ENCODE measurements at places on chromosomes 1 and 21.

- peak overlapping the region; percentile 72 for H3K27ac ChIP-seq
- H3K36me3 ChIP-seq, result no peaks in the 10 kb centered on the region
- H3K4me1 ChIP-seq, result peaks cover 6% of the 10 kb centered on the region
- no peak for DNase-seq
- no peak overlapping the region for H3K4me3 ChIP-seq
These were observed 77.8 kb upstream of the C1orf105 start for GRCh38 chr1:172342584-172343239.

DNA sequence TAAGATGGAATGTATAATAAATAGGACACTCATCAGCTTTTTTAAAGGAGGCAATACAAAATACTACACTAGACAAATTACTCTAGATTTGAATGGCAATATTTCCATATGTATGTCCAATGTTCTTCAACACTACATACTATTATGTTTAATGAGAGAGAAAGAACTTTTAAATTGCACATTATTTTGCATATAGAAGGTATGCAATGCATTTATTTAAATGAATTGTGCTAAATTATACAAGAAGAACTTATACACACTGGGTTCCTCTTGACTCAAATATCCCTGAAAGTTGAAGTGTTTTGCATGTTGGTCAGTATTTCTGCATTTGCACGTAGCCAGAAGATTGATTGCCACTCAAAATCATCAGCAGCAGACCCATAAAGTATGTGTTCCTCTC lies 839.6 kb downstream of the ADGRL2 start:
- H3K36me3 ChIP-seq, result no peaks in the 10 kb centered on the region
- H3K27me3 ChIP-seq, result no peaks in the 10 kb centered on the region
- no peak overlapping the region for H3K4me3 ChIP-seq
- H3K27ac ChIP-seq, result no peak overlapping the region
- DNase-seq, result no peak

- DNase-seq, result no peak
- H3K4me3 ChIP-seq, result no peak overlapping the region
These were observed 3.5 kb downstream of the SH3BGRL3 start for GRCh38 chr1:26283279-26283853.

DNA sequence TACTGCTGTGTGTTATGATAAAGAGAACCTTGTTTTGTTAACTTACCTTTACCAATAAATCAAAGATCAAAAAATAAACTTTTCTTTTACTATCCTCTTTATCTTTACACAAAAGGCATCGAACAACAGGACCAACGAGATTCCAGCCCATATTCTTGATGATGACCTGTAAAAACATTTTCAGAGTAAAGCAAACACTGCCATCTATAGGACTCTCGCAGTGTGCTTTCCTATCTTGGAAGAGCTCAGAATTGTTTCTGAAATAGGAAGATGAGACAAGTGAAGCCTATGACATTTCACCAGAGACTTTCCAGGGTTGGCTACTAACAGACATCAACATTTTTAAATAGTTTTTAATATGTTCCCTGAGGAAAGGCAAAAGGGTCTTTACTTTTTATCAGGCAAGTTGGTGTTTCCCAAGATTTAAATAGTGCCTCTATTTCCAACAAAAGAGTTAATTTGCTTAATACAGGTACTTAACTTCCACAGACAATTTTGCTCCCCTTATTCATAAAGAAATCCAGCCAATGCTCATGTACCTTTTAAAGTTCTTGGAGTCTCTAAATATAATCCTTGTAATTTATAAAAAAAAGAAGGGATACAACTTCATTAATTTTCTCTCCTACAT lies 7.3 kb downstream of the GLMN start:
- no peak overlapping the region for H3K27ac ChIP-seq
- no peaks in the 10 kb centered on the region for H3K4me1 ChIP-seq
- DNase-seq, result peak; percentile 43

GRCh38 chr1:45892068-45892785 lies 88.8 kb downstream of the MAST2 start:
- H3K27me3 ChIP-seq, result no peaks in the 10 kb centered on the region
- DNase-seq, result no peak
- no peak overlapping the region for H3K4me3 ChIP-seq
- H3K4me1 ChIP-seq, result no peaks in the 10 kb centered on the region
- no peaks in the 10 kb centered on the region for H3K36me3 ChIP-seq

GRCh38 chr1:161207173-161207572 lies 5.0 kb downstream of the NDUFS2 start:
- DNase-seq, result no peak
- peaks cover 13% of the 10 kb centered on the region for H3K4me1 ChIP-seq
- no peak overlapping the region for H3K4me3 ChIP-seq
- no peak overlapping the region for H3K27ac ChIP-seq
- H3K27me3 ChIP-seq, result no peaks in the 10 kb centered on the region
- H3K36me3 ChIP-seq, result peaks cover 63% of the 10 kb centered on the region

GRCh38 chr1:25100151-25100833 lies 132.0 kb downstream of the SYF2 start:
- H3K27ac ChIP-seq, result no peak overlapping the region
- no peak overlapping the region for H3K4me3 ChIP-seq
- H3K4me1 ChIP-seq, result peaks cover 13% of the 10 kb centered on the region
- DNase-seq, result no peak

DNA sequence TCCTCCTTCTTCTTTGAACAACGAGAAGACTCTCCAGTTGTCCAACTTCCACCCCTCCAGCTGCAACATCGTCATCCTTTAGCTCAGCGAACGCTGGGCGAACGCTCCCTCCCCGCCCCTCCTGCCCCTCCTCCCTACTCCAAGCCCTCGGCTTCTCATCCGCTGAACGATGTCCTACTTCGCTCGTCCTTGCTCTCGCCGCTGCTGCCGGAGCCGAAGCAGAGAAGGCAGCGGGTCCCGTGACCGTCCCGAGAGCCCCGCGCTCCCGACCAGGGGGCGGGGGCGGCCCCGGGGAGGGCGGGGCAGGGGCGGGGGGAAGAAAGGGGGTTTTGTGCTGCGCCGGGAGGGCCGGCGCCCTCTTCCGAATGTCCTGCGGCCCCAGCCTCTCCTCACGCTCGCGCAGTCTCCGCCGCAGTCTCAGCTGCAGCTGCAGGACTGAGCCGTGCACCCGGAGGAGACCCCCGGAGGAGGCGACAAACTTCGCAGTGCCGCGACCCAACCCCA lies at the start of gene BCAN:
Gene BCAN (plus strand): TSS at position 357 of the 504 bp plus-strand sequence. CDS start 3,938 bp downstream, outside the sequence.
- H3K4me3 ChIP-seq, result peak within 1 kb of the TSS; percentile 34
- no peaks in the 10 kb centered on the region for H3K36me3 ChIP-seq
- H3K27me3 ChIP-seq, result peaks cover 74% of the 10 kb centered on the region
- peaks cover 2% of the 10 kb centered on the region for H3K4me1 ChIP-seq
- no peak for DNase-seq

- no peak overlapping the region for H3K27ac ChIP-seq
- DNase-seq, result no peak
- no peaks in the 10 kb centered on the region for H3K27me3 ChIP-seq
- no peak overlapping the region for H3K4me3 ChIP-seq
- no peaks in the 10 kb centered on the region for H3K36me3 ChIP-seq
These were observed 570.8 kb downstream of the LTN1 start for GRCh38 chr21:28421716-28422524.

GRCh38 chr1:218272366-218272765 lies 12.7 kb upstream of the RRP15 start:
- no peak overlapping the region for H3K27ac ChIP-seq
- H3K4me3 ChIP-seq, result no peak overlapping the region
- no peak for DNase-seq
- no peaks in the 10 kb centered on the region for H3K4me1 ChIP-seq
- no peaks in the 10 kb centered on the region for H3K27me3 ChIP-seq
- H3K36me3 ChIP-seq, result no peaks in the 10 kb centered on the region

GRCh38 chr21:31874812-31875212 lies 2.0 kb downstream of the HUNK start:
- H3K4me1 ChIP-seq, result peaks cover 4% of the 10 kb centered on the region
- no peak overlapping the region for H3K4me3 ChIP-seq
- no peak for DNase-seq
- no peaks in the 10 kb centered on the region for H3K36me3 ChIP-seq

DNA sequence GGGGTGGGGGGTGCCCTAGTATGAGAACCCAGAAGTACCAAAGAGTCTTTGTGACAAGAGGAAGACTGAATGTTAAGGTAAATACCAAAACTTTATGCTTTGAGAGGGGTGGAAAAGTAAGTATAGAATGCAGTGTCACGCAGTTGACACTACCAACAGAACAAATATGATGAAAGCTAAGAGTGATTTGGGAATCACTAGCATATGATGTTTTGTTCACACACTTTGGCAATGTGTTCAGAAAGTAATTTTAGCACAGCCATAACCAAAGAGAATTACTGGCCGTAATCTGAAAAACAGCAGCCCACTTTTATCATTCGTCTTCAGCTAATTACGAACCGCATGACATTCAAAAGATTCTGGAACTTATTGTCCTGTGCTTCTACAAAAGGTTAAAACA lies 59.5 kb downstream of the ENAH start:
- no peak overlapping the region for H3K4me3 ChIP-seq
- H3K27ac ChIP-seq, result no peak overlapping the region
- H3K36me3 ChIP-seq, result no peaks in the 10 kb centered on the region
- H3K27me3 ChIP-seq, result no peaks in the 10 kb centered on the region
- no peaks in the 10 kb centered on the region for H3K4me1 ChIP-seq

- H3K27ac ChIP-seq, result peak overlapping the region; percentile 58
- H3K27me3 ChIP-seq, result peaks cover 16% of the 10 kb centered on the region
These were observed 31.2 kb upstream of the COL6A2 start for GRCh38 chr21:46066591-46067331.

GRCh38 chr1:225642177-225642576 lies 10.7 kb downstream of the ENAH start:
- no peaks in the 10 kb centered on the region for H3K27me3 ChIP-seq
- DNase-seq, result no peak
- no peak overlapping the region for H3K27ac ChIP-seq
- H3K36me3 ChIP-seq, result no peaks in the 10 kb centered on the region
- no peak overlapping the region for H3K4me3 ChIP-seq

- no peaks in the 10 kb centered on the region for H3K27me3 ChIP-seq
- no peak overlapping the region for H3K27ac ChIP-seq
- H3K4me1 ChIP-seq, result no peaks in the 10 kb centered on the region
- DNase-seq, result no peak
These were observed 30.4 kb upstream of the CR2 start for GRCh38 chr1:207423560-207424292.

GRCh38 chr1:167273027-167273800 lies 52.5 kb downstream of the POU2F1 start:
- no peak overlapping the region for H3K27ac ChIP-seq
- H3K4me1 ChIP-seq, result peaks cover 5% of the 10 kb centered on the region
- no peaks in the 10 kb centered on the region for H3K36me3 ChIP-seq
- H3K4me3 ChIP-seq, result no peak overlapping the region

DNA sequence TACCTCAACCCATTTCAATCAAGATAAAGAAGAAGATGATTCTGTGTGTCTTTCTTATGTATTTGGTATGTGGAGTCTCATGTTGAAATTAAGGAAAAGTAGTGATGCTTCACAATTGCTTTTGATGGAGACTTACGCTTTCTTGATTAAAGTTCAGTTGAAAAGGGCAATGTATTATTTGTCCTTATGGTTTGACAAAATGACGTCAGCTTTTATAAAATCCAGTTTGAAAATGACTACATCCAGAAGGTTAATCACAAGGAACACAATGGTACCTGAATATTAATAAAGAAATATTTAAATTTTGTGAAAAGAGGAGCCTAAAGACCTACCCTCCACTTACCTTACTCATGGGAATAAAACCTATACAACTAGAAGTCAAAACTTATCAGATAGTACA lies 4.4 kb downstream of the KRTAP26-1 start:
- H3K36me3 ChIP-seq, result no peaks in the 10 kb centered on the region
- no peak overlapping the region for H3K4me3 ChIP-seq
- H3K4me1 ChIP-seq, result no peaks in the 10 kb centered on the region
- no peaks in the 10 kb centered on the region for H3K27me3 ChIP-seq

DNA sequence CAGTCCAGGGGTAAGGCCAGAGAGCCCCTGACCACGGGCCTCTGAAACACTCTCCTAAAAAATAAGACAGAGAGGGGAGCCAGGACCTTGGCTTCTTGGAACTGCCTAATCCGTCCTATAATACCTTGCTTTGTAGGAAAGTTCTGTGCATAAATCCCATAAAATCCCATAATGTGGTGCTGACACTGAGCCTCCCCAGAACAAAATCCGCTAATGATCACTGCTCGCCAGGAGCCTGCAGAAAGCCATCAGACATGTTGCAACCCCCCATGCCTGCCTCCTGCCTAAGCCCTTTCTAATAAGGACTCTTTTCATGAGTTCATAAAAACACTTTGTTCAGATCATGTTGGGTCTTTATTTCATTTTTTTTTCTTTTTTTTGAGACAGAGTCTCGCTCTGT lies 9.3 kb upstream of the DHRS3 start:
- H3K27me3 ChIP-seq, result no peaks in the 10 kb centered on the region
- no peak overlapping the region for H3K4me3 ChIP-seq
- no peak for DNase-seq
- no peak overlapping the region for H3K27ac ChIP-seq

DNA sequence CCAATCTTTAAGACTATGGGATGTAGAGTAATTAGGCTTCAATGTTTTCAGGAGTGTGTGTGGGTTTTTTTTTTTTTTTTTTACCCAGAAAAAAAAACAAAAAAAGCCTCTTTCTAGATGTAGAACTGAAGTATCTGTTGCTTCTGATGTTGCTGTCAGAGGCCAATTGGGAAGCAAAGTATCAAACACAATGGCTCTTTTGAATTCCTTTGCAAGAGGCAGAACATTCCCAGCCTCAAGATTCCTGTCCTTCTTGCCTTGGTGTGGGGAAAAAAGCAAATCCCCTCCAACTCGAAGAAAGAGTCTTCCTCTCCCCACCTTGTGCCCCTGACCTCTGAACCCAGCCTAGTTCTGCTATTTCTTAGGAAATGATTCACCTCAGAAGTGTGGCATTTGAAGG lies 55.4 kb upstream of the LMO4 start:
- no peaks in the 10 kb centered on the region for H3K36me3 ChIP-seq
- no peak for DNase-seq
- no peak overlapping the region for H3K4me3 ChIP-seq
- H3K27me3 ChIP-seq, result no peaks in the 10 kb centered on the region
- H3K4me1 ChIP-seq, result peaks cover under 1% of the 10 kb centered on the region
- H3K27ac ChIP-seq, result no peak overlapping the region

DNA sequence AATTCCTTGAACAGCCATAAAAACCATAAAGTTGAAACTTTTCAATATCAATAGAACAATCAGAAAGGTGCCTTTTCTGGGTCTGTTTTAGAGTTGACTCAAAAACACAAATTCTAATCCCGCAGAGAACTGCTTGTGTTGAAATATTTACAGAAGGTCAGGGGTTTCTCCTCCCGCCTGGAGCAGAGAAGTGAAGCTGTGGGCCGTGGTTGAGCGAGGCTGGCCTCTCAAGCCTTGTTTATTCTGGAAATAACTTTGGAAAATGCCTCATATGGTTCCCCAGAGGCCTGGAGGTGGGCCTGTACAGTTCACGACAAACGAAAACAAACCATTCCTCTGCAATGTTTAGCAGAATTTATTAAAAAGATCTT lies 90.8 kb upstream of the ERRFI1 start:
- DNase-seq, result no peak
- peak overlapping the region; percentile 52 for H3K27ac ChIP-seq
- H3K4me1 ChIP-seq, result no peaks in the 10 kb centered on the region
- peaks cover 19% of the 10 kb centered on the region for H3K27me3 ChIP-seq
- no peak overlapping the region for H3K4me3 ChIP-seq
- H3K36me3 ChIP-seq, result no peaks in the 10 kb centered on the region

Data from thymus (tissue), 14 donors.